ENCODE measurements at places on chromosomes 1 and 21.

DNA sequence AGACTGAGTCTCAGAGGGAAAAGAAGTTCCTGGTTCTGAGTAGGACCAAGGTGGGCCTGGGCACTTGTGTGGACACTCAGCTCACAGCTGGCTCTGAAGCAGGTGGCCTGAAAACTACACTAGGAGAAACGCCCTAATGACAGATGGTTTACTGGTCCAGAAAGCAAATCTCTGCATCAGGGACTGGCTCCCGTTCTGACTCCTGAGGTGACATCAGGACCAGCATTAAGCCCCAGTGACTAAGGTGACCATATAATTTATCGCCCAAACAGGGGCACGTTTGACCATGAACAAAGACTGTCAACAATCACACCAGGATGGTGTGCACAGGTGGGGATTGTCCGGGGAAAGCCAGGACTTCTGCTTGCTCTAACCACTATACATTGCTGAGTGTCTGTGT is 12.2 kb upstream of the CD34 start:
- DNase-seq = no peak

- DNase-seq = no peak
Observed at GRCh38 chr1:3590139-3590763, 21.1 kb downstream of the MEGF6 start.

DNA sequence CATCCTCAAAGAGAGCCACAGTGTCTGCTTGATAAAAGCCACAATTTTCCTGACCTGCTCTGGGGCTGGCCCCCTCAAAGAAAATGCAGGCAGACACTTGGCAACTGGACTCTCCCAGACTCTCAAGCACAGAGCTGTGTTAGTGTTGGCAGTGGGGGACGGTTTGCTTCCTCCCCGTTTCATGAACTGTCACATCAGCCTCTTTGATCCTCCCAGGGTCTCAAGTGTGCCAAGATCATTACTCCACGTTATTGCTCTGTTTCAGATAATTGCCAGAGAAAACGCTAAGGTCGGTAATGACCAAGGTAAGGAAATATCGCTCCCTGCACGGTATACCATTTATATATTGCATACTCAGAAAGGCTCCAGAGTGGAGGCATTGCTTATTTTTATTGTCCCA is 138.8 kb downstream of the NTMT2 start:
- no peak for DNase-seq

DNA sequence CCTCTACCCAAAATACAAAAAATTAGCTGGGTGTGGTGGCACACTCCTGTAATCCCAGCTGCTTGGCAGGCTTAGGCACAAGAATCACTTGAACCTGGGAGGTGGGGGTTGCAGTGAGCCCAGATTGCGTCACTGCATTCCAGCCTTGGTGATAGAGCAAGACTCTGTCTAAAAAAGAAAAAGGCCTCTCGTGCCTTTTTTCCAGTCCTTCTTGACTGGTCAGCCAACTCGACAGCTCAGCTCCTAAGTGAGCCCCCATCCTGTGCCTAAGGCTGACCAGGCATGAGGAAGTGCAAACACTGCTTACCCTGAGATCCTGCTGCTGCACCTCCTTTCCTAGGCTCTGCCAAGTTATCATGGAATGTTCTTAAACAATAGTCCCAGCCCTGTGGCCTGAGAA is 10.1 kb upstream of the PROK1 start:
- no peak for DNase-seq

DNA sequence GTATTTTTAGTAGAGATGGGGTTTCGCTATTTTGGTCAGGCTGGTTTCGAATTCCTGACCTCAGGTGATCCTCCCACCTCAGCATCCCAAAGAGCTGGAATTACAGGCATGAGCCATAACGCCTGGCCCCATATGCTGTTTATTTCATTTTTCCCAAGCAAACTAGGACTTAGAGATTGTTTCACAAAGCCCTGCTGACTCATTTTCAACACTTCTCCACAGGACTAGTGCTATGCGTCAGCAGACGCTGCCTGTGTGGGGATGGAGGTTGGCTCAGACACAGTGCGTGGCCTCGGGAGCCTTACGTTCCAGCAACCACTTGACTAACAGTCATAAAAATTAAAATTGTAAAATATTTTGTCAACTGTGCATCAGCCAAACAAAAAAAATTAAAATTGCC is 22.7 kb downstream of the PKNOX1 start:
- no peak for DNase-seq

DNA sequence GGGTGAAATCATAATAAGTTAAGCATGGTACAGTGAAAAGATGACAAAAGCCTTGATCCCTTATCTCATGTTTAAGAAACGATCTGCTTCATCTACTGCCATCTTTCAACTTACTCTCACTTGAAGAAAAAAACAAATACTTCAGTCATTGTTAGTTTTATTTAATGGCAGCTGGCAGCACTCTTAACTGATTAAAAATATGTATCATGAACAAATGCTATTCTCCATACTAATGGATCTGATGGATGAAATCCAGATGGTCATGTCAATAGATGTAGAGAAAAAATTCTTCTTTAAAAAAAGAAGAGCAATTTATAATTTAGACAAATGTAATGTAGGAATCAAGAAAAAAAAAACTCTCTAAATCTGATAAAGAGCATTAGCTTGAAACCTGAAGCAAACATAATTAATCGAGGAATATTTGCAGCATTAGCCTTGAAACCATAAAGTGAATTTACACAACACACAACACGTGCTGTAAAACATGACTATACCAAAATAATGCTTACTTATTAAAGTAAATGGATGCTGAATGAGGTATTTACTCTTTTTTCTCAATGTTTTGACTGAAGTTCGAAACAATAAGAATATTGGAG is 579.0 kb upstream of the ADAMTS5 start:
- DNase-seq = no peak

GRCh38 chr1:56645677-56646305 is 677 bp downstream of the PRKAA2 start:
- DNase-seq = no peak
